Kidney (tissue), 22 donors: ENCODE measurements at places on chromosomes 6 and 20. TPM values are rescaled to one million over a fixed set of nuclear protein-coding genes. Genes with fewer than 3 reads are reported as not detected.

ZNF311 gene
- total RNA-seq, result 1.6 TPM

CYP39A1 gene
- total RNA-seq, result 6.0 TPM

DNA sequence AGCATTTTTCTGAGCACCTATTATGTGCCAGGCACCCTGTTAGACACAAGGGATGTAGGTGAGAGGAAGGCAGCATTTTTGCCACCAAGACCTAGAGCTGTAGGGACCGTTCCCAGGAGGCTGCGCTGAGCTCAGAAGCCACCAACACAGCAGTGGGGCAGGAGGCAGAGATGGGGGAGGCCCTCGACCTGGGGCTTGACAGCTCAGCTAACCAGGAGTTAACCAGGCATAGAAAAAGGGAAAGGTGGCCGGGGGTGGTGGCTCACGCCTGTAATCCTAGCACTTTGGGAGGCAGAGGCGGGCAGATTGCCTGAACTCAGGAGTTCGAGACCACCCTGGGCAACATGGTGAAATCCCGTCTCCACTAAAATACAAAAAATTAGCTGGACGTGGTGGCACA lies 29.5 kb downstream of the KIF25 start:
- no peaks in the 10 kb centered on the region for H3K36me3 ChIP-seq
- no peak for DNase-seq
- no peak overlapping the region for H3K27ac ChIP-seq
- peaks cover 4% of the 10 kb centered on the region for H3K4me1 ChIP-seq
- H3K4me3 ChIP-seq, result no peak overlapping the region

GRCh38 chr6:159422041-159422984 lies 253.1 kb downstream of the FNDC1 start:
- no peak overlapping the region for H3K4me3 ChIP-seq
- no peaks in the 10 kb centered on the region for H3K4me1 ChIP-seq
- no peak overlapping the region for H3K27ac ChIP-seq
- H3K36me3 ChIP-seq, result no peaks in the 10 kb centered on the region

DNA sequence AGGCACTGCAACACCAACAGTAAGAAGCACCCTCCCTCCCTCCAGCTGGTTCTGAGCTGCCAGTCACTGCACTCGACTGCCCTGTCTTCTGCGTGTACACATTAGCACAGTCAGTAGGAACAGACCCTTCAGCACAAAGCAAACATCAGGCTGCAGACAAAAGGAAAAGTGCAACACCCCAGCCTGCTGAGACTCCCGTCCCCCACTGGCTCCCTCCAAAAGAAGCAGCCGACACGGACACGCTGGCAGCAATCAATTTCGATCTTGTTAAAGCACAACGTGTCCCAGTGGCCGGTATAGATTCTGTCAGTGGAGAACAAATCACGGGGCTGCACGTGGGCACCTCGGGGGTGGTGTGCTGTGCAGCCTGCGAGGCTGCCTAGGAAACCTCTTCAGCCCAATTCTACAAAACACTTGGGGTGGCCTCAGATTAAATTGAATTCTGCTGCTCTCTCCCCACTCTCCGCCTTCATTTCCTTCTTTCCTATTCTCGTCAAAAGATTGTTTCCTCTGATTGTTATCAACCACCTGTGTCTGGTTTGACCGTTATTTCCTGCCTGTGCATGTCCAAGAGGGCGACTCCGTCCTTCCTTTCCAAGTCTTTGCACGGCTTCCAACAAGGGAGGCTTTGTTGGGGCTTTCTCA lies 38.7 kb downstream of the TRAF3IP2 start:
- H3K27me3 ChIP-seq, result no peaks in the 10 kb centered on the region
- H3K36me3 ChIP-seq, result peaks cover 23% of the 10 kb centered on the region
- H3K4me3 ChIP-seq, result peak overlapping the region; percentile 19
- H3K27ac ChIP-seq, result peak overlapping the region; percentile 5
- peak; percentile 45 for DNase-seq
- peaks cover 10% of the 10 kb centered on the region for H3K4me1 ChIP-seq

- no peak overlapping the region for H3K4me3 ChIP-seq
- no peaks in the 10 kb centered on the region for H3K36me3 ChIP-seq
- H3K27me3 ChIP-seq, result no peaks in the 10 kb centered on the region
- no peak for DNase-seq
- no peaks in the 10 kb centered on the region for H3K4me1 ChIP-seq
Measured at GRCh38 chr20:15922556-15922955, 650.7 kb downstream of the KIF16B start.

DNA sequence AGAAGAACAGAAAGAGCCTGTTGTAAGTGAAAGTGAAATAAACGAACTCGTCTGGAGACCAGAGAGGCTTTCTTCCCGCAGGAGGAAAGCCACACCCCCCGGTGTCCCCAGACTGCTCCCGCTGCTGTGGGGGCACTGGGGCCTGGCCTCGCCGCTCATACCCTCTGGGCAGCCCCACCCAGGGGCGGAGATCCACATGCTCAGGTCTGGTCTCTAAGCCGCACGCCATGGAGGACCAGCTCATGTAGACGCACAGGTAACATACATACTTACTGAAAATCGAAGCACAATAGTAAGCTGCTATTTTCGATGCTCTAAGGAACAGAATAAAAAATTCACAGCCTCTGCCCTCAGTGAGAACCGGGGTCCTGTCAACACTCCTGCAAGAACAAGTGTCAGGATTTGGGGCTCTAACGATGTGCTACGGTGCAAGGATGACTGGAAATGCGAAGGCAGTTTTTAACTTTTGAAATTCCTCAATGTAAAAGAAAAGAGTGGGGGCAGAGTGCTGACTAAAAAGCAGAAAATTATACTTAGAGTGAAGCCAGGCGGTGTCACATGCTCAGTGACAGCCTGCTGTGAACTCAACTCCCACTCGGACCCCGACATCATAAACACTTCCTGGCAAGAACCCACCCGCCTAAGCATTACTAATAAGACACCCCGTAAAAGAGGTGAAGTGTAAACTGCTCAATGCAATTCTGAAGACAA lies 110.5 kb downstream of the IRF4 start:
- H3K4me1 ChIP-seq, result no peaks in the 10 kb centered on the region
- no peak overlapping the region for H3K27ac ChIP-seq
- no peaks in the 10 kb centered on the region for H3K27me3 ChIP-seq
- DNase-seq, result no peak
- no peaks in the 10 kb centered on the region for H3K36me3 ChIP-seq

- no peaks in the 10 kb centered on the region for H3K4me1 ChIP-seq
- H3K4me3 ChIP-seq, result no peak overlapping the region
- no peaks in the 10 kb centered on the region for H3K27me3 ChIP-seq
- DNase-seq, result no peak
- H3K36me3 ChIP-seq, result no peaks in the 10 kb centered on the region
Measured at GRCh38 chr6:8110117-8110721, 7.9 kb upstream of the EEF1E1 start.

DNA sequence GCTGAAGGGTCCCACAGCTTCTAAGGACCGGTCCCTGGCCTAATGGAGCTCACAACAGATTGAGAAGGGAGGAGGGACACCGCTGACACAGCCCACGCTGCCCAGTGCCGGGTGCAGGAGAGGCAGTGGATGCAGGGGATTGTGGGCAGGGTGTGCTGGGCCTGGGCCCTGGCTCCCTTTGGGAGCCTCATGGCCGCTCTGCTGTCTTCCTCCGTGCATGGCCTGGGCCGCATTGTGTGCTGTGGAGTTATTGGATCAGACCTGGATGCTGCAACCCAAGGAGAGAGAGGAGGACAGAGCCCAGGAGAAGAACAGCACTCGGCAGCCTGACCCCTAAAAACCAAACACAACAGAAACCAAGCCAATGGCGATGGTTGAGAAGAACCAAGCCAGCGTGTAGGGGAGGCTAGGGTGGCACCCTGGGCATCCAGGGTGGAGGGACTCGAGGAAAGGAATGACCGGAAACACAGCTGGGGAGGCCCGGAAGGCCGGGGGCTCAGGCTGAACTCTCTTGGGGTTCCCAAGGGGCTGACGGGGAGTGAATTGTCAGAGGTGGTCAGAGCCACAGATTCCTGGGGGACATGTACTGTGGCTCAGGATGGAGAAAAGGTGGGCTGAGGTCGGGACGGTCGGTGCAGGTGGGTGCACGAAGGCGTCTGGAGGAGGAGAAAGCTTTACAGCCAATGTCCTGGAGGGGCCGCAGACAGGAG lies 41.0 kb downstream of the ERMARD start:
- no peak overlapping the region for H3K4me3 ChIP-seq
- no peaks in the 10 kb centered on the region for H3K36me3 ChIP-seq

DNA sequence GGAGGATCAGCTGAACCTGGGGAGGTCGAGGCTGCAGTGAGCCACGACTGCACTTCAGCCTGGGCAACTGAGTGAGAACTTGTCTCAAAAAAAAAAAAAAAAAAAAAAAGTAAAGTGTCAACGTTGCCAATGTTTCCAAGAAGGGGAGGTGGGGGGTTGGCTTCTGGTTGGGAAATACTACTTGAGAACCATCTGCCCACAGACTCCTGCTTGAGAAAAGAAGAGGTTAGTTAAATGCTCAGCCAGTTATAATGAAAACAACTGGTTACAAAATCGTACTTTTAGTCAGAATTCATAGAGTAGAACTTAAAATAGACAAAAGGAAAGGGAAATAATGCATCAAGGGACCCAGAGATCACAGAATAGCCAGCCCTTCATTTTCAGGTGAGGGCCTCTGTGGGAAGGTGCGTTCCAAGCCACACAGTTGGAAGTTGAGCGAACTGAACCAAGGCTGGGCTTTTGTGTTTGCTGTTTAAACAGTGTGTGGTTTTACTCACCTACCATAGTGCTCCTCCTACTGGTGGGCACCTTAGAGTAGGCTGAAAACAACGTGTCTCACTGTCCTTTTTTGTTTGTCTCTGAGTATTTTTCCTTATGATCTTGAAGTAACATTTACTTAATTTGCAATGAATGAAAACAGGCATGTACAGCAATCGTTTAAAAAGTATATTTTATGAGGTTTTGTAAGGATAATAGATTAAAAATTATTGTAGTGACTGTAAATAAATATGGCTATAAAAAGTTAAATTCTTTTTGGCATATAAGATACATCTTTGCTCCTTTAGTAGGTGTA lies 200.7 kb downstream of the BCAS1 start:
- DNase-seq, result peak; percentile 91
- no peak overlapping the region for H3K4me3 ChIP-seq
- peak overlapping the region; percentile 78 for H3K27ac ChIP-seq
- no peaks in the 10 kb centered on the region for H3K36me3 ChIP-seq
- H3K27me3 ChIP-seq, result no peaks in the 10 kb centered on the region
- peaks cover 36% of the 10 kb centered on the region for H3K4me1 ChIP-seq

GRCh38 chr6:51617751-51618150 lies 469.7 kb downstream of the PKHD1 start:
- H3K4me1 ChIP-seq, result no peaks in the 10 kb centered on the region
- no peak for DNase-seq
- H3K27me3 ChIP-seq, result no peaks in the 10 kb centered on the region
- no peak overlapping the region for H3K4me3 ChIP-seq

DNA sequence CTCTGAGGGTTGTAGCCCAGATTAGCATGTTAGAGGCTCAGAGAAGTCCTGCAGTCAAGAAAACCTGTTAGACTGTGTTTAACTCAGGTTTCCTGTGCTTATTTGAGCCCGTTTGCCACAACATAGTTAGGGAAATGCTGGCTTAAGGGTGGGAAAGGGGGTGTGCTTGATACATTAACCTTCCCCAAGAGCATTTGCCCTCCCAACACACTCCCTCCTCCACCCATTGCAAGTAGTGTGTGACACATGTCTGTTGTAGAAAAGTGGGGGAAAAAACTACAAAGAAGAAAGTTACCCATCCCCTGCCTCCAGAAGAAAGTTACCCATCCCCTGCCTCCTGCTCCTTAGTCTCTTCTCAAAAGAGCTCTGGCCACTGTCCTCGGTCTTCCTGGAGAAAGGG lies 36.8 kb upstream of the MRPS18A start:
- no peak for DNase-seq
- H3K27ac ChIP-seq, result no peak overlapping the region
- H3K4me1 ChIP-seq, result no peaks in the 10 kb centered on the region
- H3K4me3 ChIP-seq, result no peak overlapping the region

DNA sequence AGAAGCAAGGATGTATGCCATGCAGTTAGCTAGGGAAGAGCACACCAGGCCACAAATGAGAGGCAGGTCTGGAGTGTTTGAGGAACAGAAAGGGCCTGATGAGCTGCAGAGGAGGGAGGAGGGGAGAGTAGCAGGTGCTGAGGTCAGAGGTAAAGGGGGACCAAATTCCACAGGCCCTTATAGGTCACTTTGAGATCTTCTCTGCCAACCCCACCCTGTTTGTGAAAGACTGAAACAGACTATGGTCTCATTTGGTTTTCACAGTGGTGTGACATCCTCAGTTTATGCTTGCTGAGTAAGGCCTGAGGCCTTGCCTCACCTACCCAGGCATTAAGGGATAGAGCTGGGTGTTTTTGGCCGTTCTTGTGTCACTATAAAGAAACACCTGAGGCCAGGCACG lies 187.7 kb upstream of the MYLIP start:
- no peak for DNase-seq
- no peaks in the 10 kb centered on the region for H3K4me1 ChIP-seq
- no peaks in the 10 kb centered on the region for H3K27me3 ChIP-seq
- no peak overlapping the region for H3K4me3 ChIP-seq
- no peak overlapping the region for H3K27ac ChIP-seq

DNA sequence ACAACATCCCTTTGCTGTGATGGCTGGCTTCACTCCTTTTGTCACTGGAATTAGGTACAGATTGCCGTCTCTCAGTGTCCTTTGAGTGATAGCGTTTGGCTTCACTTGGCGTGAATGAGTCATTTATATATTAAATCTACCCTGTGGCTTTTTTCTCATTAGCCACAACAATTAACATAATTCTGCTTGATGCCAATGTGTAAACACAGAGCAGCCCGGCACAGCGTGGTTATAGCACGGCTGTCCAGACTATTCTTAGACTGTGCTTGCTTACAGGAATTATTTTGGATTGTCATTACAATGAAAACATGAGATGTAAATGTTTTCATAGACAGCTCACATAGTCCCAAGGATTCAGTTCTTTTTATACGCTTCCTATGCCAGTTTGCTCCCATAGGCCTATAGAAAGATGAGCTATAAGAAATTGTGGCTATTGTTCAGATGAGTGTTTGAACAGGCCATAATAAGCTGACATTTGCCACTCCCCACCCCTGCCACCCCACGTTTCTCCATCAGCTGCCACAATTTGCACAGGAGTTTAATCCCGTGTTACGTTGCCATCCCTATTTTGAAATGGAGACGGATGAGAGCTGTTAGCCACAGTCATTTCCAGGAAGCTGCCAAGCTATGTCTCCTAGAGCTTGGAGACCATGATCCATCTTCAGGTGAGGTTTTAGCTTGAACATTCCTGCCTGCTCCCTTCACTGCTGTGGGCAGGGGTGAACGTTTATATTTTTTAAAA lies 65.9 kb downstream of the PPP1R14C start:
- DNase-seq, result no peak
- no peak overlapping the region for H3K4me3 ChIP-seq
- no peak overlapping the region for H3K27ac ChIP-seq
- H3K4me1 ChIP-seq, result no peaks in the 10 kb centered on the region

- no peak overlapping the region for H3K4me3 ChIP-seq
- H3K27me3 ChIP-seq, result no peaks in the 10 kb centered on the region
- H3K4me1 ChIP-seq, result no peaks in the 10 kb centered on the region
- no peaks in the 10 kb centered on the region for H3K36me3 ChIP-seq
- H3K27ac ChIP-seq, result no peak overlapping the region
Measured at GRCh38 chr6:166771701-166772100, 144.7 kb upstream of the RPS6KA2 start.

GRCh38 chr6:16331384-16332174 lies 93.2 kb downstream of the GMPR start:
- H3K27ac ChIP-seq, result peak overlapping the region; percentile 49
- peaks cover 5% of the 10 kb centered on the region for H3K4me1 ChIP-seq
- DNase-seq, result peak; percentile 63
- no peaks in the 10 kb centered on the region for H3K27me3 ChIP-seq
- H3K36me3 ChIP-seq, result no peaks in the 10 kb centered on the region
